Peyer's patch (tissue), 4 donors: ENCODE measurements at places on chromosomes 2 and 18.
A peak's percentile ranks its signal among the peaks of the same experiment; 100 is the strongest.

DNA sequence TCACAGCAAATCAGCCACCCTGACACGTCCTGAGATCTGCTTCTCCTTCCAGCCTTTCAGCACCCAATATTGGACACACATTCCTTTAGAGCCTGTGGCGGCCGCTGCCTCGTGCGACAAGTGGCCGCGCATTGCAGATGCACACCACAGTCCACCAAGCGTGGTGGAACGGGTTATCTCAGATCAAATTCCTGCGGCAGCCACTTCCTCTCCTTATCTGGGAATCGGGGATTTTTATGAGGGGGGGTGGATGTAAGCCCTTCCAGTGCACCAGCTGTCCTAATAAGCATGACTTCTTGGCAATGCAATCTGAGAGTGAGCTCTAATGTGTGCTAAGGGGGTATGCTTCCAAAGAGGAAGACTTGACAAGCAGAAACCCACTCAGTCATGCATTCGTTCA, 18.3 kb upstream of the BMP10 start:
- no peaks in the 10 kb centered on the region for H3K36me3 ChIP-seq
- no peaks in the 10 kb centered on the region for H3K27me3 ChIP-seq
- no peaks in the 10 kb centered on the region for H3K4me1 ChIP-seq
- H3K27ac ChIP-seq, result no peak overlapping the region
- DNase-seq, result no peak

GRCh38 chr18:9874728-9875127, 11.0 kb upstream of the TXNDC2 start:
- no peak for DNase-seq
- no peak overlapping the region for H3K27ac ChIP-seq
- peaks cover 6% of the 10 kb centered on the region for H3K4me1 ChIP-seq
- no peaks in the 10 kb centered on the region for H3K36me3 ChIP-seq
- H3K4me3 ChIP-seq, result no peak overlapping the region

DNA sequence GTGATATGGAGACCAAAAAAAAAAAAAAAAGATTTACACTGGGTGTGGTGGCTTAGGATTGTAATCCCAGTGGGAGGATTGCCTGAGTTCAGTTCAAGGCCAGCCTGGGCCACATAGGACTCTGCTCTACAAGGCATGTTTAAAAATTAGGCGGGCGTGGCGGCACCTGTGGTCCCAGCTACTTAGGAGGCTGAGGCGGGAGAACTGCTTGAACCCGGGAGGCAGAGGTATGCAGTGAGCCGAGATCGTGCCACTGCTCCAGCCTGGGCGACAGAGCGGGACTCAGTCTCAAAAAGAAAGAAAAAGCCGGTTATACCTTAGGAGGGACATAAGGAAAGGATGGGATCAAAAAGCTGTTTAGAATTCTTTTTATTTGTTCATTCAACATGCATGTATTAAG, 707 bp upstream of the SPDYA start:
- H3K4me1 ChIP-seq, result peaks cover 17% of the 10 kb centered on the region
- H3K4me3 ChIP-seq, result peak overlapping the region; percentile 64
- peaks cover 3% of the 10 kb centered on the region for H3K36me3 ChIP-seq
- DNase-seq, result no peak
- H3K27ac ChIP-seq, result peak overlapping the region; percentile 23

- H3K4me1 ChIP-seq, result no peaks in the 10 kb centered on the region
- DNase-seq, result no peak
- H3K36me3 ChIP-seq, result no peaks in the 10 kb centered on the region
- H3K4me3 ChIP-seq, result no peak overlapping the region
- no peaks in the 10 kb centered on the region for H3K27me3 ChIP-seq
- no peak overlapping the region for H3K27ac ChIP-seq
Measured at GRCh38 chr2:105320651-105321215, 8.8 kb downstream of the TGFBRAP1 start.

- no peaks in the 10 kb centered on the region for H3K4me1 ChIP-seq
- H3K27me3 ChIP-seq, result no peaks in the 10 kb centered on the region
- DNase-seq, result no peak
- peaks cover 5% of the 10 kb centered on the region for H3K36me3 ChIP-seq
Measured at GRCh38 chr18:2532797-2533196, 38.5 kb downstream of the METTL4 start.
